Fibroblast of pulmonary artery (primary cell): ENCODE measurements at places on chromosomes 13 and 19.

DNA sequence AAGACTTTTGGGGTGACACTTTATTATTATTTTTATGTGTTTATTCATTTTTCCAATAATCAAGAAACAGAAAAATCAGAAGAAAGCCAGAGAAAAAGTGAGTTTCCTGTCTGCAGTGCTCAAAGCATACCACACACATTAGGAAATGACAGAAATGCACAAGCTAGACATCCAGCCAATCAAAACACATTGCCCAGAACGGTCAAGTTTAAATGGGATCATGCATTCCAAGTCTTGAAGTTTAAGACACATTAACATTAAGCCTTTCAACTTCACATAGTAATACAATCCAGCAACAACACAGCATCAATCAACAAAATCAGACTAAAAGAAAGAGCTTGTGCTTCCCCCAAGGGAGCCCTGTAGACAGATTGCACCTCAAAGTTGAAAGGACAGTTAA lies 28.7 kb upstream of the MEDAG start:
- peak; percentile 77 for DNase-seq

GRCh38 chr19:8265872-8266271 lies 42.3 kb downstream of the CD320 start:
- no peak for DNase-seq

GRCh38 chr13:30222254-30222653 lies 85.1 kb downstream of the KATNAL1 start:
- no peak for DNase-seq

GRCh38 chr19:8304841-8305621 lies 3.1 kb downstream of the CD320 start:
- no peak for DNase-seq

DNA sequence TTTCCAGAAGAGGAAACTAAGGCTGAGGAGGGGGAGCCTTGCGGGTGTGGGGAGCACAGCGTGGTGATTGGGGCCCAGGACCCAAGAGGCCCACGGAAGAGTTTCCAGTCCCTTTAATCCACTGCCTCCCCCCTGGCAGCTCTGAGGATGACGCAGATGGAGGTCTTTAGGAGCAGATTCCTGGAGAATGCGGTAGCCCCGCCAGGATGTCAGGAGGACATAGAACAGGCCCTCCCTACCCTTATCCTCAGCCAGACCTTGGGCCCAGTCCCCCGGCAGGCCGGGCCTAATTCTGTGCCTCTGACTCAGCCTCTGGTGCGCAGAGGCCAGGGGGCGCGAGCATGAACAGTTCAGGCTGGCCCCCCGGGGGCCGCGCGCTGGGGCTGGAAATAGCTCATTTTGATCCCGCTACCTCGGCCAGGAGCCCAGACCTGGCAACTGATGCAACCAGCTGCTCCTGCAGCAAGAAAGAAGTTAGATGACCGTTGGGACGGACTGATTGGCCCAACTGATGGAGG lies 461 bp upstream of the HSPB6 start:
- peak; percentile 95 for DNase-seq

DNA sequence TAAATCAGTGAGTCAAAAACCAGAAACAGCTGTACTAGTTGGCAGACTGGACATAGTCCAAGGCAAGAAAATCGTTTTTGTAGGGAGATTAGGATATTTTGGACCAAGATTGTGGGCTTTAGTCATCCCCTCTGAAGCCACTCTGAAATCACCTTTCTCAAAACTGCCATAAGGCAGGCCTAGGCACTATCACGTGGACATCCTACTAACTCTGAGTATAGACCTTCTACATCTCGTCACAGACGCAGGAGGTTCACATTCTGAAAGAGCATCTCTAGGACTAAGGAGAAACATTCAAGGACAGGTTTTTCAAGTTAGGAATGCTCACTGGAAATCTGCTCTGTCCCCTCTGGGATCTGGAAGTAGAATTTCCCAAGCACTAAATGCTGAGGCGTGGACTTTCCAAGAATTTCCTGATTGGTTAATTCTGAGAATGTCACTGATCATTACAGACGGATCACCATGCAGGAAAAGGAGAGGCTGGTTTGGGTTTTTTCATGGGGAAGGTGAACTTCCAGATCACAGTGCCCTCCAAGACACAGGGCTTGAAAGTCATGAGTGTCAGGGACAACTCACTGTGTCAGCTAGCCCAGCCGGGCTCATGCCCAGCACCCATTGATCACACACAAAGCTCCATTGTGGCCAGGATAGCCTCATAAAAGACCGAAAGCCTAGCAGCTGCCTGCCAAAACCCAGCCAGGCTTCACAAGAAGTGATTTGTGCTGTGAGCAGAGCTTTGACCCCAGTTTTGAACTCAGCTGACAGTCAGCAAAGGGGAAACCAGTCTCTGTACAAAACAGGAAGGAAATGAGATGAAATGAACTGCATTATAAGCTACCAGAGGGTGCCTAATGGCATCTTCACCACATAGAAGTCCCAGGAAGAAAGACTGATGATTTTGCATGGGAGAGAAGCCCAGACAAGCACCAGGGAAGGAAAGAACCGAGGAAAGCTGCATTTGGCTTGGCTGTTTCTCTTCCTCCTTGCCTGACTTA lies 2.7 kb upstream of the RUBCNL start:
- DNase-seq: no peak

DNA sequence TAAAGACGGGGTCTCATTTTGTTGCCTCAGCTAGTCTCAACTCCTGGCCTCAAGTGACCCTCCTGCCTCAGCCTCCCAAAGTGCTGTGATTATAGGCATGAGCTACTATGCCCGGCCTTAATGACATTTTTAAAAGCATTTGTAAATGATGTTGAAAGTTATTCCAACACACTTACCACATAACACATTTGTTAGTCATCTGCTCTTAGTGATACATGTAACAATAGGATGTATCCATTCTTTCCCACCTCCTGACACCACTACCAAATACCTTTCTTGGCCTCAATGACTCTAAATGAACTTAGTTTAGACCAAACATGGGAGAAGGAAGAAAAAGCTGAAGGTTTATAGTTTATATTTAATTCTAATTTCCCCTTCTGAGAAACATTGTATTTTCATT lies 59.8 kb upstream of the MEDAG start:
- DNase-seq: peak; percentile 78

DNA sequence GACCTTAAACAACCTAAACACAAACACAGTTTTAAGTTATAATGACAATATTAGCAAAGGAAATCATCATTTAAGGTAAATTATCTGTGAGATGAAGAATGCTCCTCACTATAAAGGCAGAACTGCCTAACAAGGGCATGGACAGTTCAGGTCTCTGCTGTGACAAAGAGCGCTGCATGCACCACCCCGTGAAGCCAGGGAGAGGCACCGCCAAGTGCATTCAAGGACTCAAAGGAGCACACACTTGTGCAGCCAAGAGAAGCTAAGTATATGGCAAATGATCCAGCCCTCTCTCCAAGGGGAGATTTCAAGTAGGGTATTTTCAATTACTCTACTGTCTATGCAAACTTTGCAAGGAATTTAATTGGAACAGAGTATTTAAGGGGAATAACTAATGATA lies 126.0 kb downstream of the RAP2A start:
- no peak for DNase-seq
